ENCODE measurements at places on chromosomes 1 and 21.

GRCh38 chr1:54246116-54246721 is 46.3 kb downstream of the MRPL37 start:
- no peak for DNase-seq

DNA sequence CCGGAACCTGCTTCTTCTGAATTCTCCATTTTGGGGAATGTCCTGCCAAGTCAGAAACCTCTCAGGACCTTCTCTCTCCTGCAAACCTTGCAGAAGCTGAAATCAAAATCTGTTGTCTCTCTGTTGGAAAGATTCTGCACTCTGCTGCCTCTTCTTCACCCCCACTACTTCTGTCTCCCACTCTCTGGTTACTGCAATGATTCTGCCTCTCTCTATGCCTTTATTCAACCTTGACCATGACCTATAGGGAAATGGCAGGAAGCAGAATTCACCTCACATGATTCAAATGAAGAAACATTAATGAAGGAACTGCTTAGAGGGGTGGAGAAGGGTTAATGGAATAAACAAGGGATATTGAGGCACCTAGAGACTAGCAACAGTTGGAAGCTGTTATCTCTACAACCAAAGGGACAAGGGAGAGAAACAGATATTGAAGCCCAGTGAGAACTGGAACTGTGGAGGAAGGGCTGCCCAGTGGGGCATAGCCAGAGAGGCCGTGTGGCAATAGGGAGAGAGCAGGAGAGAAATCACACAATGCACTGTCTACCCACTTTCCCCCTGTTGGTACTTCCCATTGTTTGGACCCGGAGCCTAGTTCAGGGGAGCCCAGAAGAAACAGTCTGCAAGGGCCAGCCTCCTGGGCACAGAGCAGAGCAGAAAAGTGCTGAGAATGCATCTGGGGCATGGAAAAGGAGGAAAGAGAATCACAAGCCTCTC is 76.1 kb upstream of the JUN start:
- no peak for DNase-seq

GRCh38 chr1:93979040-93979717 is 69.9 kb upstream of the GCLM start:
- no peak for DNase-seq

DNA sequence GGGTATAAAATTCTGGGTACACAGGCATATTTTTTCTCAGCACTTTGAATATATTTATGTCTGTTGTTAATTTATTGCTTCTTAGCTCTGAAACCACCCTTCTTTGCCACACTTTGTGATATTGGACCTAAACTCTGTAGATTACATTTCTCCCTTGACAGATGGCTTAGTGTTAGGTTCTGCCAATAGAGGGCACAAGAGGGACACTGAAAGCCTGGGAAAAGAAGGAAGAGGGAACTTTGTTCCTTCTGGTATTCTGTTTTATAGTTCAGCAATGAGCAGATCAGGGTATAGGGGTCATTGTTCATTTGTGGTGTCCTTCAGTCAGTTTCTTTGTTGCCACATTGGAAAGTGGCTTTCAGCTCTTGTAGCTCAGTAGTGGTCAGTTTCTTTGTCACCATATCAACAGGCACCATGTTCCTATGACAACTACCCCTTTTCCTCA is 423.5 kb upstream of the PROX1 start:
- DNase-seq, result peak; percentile 25

GRCh38 chr1:219489636-219490035 is 123.3 kb downstream of the ZC3H11B start:
- DNase-seq, result no peak

DNA sequence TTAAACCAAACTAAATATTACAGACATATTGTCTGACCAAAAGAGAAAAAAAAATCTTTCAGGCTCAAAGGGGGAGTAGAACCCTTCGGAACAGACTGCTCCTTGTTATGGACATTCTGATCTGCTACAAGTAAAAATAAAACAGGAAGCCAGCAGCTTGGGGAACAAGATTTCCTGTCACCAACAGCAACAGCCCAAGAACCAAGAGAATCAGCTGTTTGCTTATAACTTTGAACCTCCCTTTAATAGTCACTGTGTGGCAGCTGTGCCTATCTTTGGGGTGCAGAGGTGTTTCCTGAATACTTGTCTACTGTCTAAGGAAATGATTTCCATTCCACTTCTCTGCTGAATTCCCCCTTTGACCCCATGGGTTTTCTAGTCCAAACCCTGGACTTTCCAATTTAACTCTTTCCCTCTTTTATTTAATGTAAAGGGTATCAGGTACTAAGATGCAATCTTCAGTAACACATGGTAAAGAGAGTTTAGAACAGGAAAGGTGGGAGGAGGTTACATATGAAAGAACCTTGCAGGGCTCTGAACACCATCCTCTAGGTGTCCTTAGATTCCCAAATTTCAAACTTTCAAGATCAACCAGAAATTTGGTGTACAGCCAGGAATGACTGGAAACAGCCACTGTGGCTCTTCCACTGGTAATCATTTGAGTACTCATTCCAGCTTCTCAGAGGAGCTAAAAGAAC is 38.6 kb downstream of the GPR3 start:
- no peak for DNase-seq

- DNase-seq, result no peak
These were observed 49.8 kb downstream of the SLC35D1 start for GRCh38 chr1:67004176-67004575.

Measured in NCI-H2081 treated with DMSO at 0.1 percent for 48 hours (cell line).